ENCODE measurements at places on chromosomes 1 and 21.

DNA sequence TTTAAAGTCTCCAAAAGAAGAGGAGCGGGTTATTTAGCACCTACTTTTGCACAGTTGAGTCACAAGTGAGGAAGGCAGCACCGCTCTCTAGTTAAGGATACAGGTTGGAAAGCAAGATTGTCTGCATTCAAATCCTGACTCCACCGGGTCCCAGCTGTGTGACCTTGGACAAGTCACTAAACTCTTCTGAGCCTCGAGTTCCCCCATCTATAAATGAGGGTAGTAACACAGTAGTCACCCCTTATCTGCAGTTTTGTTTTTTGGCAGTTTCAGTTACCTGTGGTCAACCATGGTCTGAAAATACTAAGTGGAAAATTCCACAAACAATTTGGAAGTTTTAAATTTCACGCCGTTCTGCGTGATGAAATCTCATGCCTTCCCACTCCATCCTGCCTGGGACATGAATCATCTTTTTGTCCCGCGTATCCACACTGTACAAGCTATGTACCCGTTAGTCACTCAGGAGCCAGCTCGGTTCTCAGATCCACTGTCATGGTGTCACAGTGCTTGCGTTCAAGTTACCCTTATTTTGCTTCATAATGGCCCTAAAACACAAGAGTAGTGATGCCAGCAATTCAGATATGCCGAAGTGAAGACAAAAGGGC lies 49.4 kb downstream of the CAPZB start:
- DNase-seq, result no peak

DNA sequence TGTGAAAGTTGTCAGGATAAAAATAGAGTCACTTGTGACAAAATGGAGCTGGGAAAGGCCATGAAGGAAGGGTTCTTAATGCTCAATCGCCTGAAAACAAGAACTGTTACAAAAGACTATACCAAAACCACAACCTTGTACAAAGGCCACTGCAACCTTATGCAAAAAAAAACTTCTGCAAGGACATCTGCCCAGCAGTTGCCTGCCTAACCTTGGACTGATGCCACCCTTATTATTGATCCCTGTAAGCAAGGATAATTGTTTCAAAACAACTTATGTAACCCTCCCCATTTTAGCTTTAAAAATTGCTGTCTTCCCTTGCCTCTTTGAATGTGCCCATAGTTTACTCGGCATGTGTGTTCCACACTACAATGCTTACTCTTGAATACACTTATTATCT lies 5.7 kb downstream of the ALG14 start:
- no peak for DNase-seq

- peak; percentile 84 for DNase-seq
These were observed 44.9 kb upstream of the CYP2J2 start for GRCh38 chr1:59971464-59971911.

DNA sequence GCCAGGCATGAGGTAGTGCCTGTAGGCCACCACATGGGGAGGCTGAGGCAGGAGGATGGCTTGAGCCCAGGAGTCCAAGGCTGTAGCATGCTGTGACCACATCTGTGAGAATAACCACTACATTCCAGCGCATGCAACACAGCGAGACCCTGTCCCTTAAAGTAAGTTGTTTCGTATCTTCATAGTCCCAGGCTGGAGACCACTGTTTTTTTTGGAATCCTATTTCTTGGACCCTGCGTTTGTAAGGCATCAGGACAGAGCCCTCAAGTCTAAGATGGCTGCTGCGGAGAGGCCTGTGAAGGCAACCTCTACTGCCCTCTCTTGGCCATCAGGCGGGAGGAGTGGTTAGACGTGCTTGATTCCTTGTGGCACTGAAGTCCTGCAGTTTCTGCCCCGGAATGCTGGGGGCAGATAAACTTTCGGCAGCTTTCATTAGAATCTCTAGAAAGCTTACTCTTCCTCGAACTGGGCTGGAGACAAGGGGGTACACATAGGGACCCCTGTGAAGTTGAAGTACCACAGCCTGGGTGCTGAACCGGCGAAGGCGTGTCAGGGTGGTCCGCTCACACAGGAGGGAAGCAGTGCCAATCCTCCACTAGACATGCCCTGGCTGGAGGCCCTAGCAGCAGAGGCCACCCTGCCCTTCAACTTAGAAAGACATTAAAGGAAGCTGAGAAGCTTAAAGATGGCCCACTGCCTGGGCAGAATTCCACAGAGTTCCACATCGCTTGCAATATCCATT lies 36.6 kb downstream of the RABIF start:
- DNase-seq, result peak; percentile 64

- no peak for DNase-seq
These were observed 103.9 kb downstream of the TGFBR3 start for GRCh38 chr1:91781901-91782622.

- DNase-seq, result no peak
These were observed 39.3 kb downstream of the CDKN2C start for GRCh38 chr1:51009381-51009780.

- no peak for DNase-seq
These were observed 2.2 kb downstream of the TOMM40L start for GRCh38 chr1:161228032-161228431.

DNA sequence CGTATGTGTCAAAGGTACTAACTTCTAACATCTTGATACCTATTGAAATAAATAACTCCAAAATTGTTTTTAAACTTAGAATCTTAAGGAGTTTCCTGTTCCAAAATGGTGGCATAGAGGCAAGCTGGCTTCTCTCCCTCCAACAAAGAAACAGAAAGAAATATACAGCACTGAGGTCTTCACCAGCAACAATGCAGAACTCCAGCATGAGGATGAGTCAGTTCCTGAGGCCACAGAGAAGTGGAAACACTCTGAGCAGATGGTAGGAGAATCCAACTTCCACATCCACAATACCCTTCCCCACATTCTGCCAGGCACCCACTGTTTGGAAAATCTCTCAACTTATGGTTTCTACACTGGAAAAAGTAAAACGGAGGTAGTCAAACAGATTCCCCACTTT lies 12.2 kb upstream of the PPIH start:
- no peak for DNase-seq

DNA sequence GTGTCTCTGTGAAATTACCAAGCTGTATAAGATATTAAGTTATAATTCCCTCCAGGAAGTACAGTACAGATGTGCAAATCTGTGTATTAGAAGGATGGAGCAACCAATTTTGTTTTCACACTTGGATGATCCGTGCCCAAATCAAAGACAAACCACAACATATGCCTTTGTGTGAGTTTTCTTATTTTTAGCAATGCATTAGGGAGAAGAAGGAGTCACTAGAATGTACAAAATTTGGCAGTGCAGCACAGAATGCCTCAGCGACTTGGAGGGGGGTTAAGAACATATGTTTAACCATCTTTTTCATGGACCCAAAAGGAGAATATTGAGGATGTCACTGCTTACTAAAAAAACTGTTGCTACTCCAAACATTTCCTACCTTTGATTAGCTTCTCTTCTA lies 45.3 kb downstream of the DAB1 start:
- DNase-seq, result no peak

GRCh38 chr1:99943223-99943794 lies 26.5 kb upstream of the SLC35A3 start:
- peak; percentile 30 for DNase-seq

DNA sequence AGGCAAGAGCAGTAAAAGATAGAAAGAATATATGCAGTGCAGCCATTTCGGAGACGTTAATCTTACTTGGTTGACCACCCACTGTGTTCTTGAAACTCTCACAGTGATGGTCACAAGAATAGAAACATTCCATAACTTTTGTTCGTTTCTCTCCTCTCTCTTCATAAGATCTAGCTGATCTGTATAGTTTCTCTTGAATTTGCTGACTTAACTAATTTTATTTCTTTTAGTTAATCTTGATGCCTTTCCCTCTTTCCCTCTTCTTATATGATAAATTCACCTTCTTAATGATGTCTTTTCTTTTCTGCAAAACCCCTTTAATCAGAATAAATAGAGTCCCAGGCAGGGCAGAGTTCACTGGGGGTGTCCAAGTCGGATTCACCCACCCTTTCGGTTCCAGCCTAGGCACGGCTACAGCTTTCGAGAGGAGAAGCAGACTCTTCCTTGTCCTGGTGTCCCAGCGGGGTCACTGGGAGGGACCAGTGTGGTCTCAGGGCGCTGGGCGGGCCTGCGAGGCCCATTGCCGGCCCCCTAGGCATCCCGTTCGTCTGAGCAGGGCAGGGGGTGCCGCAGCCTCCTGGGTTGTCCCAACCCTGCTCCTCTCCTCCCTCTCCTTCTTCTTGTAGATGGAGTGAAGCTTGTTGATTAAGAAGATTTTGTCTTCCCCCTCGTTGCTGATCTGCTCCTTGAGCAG lies 39.8 kb downstream of the ZNF691 start:
- DNase-seq, result no peak

DNA sequence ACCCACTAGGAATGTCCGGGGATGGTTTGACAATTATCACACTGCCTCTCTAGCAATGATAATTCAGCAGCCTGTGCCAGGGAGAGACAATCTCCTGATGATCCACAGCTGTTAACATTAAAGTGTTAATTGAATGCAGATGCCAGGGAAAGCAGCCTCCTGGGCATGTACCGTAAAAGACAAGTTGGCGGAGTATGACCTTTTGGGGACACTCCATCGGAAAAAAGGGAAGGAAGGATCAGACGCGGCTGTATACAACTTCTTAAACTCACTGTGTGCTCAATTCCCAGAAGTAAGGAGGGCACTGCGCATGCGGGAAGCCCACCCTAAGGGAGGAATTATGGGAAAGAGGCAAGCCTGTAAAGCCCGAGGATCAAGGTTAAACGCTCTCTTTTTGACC lies 62.6 kb downstream of the MAP3K7CL start:
- DNase-seq, result no peak

GRCh38 chr1:18646786-18647410 lies 16.3 kb downstream of the PAX7 start:
- DNase-seq, result no peak

- DNase-seq, result no peak
These were observed 77.0 kb upstream of the LRRC8D start for GRCh38 chr1:89743788-89744187.

DNA sequence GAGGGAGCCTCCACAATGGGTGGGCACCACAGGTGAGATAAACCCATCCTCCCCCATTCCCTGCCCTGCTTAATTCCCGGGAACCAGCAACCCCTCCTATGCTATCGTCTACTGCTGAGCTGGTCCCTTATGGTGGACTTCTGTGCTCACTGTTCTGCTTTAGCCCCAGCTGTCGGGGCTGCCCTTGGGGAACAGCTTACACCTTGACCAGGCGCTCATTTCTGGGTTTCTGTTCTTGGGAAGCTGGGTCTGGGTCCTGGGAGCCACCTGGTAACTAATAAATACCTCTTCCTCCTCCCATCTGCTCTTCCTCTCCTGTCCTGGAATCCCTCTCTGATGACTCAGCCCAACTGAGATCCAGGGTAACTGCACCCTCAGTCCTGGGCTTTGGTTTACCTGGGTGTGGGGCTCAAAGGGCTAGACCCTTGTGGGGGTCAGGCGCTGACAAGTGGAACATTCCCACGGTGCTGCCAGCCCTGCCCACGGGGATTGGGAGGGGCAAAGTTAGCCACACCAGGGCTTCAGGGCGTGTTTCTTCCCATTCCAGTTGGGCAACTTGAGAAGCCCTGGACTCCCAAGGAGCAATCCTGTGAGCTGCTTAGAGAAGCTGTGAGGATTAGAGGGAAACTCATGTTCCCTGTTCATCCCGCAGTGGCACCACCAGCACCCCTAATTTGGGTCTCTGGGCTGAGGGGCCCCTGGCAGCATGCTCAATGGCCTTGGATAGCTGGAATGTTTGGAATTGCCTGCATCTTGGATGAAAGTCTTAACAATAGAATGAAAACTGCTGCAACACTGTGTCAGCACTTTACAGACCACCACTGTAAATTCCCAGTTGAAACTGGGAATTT lies 1.6 kb downstream of the PCAT6 start:
- DNase-seq, result no peak

GRCh38 chr21:41928621-41929220 lies 25.1 kb downstream of the C2CD2 start:
- no peak for DNase-seq

- peak; percentile 69 for DNase-seq
These were observed 111.4 kb upstream of the ARTN start for GRCh38 chr1:43822040-43822690.

DNA sequence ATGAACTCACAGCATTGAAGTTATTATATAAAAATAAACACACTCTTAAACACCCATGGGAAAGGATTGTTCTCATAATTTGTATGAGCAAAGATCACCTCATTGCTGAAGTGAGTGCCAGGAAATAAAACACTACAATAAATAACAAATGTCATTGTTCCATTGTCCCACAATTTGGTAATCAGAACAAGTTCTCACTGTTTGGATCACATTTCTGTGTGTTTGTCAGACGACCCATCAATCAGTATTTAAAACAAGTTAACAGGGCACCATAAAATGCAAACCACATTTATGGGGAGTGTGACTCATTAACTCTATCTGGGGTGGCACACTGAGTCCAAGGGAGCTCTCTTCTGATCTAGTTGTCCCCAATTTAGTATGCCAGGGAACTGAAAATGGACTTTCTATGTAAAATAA lies 124.5 kb downstream of the PTPRC start:
- no peak for DNase-seq

GRCh38 chr1:156089704-156090103 lies 7.4 kb upstream of the MEX3A start:
- no peak for DNase-seq

DNA sequence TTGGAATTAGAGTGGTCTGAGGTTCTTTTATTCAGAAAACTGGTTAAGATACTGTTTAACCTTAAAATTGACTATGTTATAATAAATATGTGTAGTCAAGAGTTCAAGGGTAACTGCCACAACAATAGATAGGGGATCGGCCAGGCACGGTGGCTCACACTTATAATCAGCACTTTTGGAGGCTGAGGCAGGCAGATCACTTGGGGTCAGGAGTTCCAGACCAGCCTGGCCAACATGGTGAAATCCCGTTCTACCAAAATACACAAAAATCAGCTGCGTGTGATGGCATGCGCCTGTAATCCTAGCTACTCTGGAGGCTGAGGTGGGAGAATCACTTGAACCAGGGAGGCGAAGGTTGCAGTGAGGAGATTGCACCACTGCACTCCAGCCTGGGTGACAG lies 39.5 kb downstream of the PDC start:
- DNase-seq, result no peak

- no peak for DNase-seq
These were observed 32.9 kb downstream of the PBX1 start for GRCh38 chr1:164591858-164592257.

GRCh38 chr1:223444411-223444810 lies 51.2 kb downstream of the CCDC185 start:
- no peak for DNase-seq

GRCh38 chr1:184747089-184747955 lies 7.3 kb downstream of the EDEM3 start:
- no peak for DNase-seq

DNA sequence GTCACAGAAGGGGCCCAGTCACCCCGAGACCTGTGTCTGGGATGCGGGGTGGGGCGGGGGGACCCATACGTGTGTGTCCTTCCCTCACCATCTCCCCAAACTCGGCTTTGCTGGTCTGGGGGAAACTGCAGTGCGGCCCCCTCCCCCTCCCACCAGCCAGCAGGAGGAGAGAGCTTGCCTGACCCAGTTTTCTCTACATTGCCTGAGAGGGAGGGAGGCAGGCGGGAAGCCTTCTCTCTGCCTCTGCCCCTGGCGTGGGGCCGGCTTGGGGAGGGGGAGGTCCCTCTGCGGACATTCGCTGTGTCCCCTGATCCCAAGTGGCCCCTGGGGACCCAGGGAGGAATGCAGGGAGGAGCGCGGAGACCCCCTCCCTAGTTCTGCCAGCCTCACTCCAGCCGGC lies 3.9 kb downstream of the EPHA8 start:
- no peak for DNase-seq

Measured in hepatocyte (in vitro differentiated cells).